ENCODE measurements at places on chromosomes 12 and 14.
A peak's percentile ranks its signal among the peaks of the same experiment; 100 is the strongest.

- no peak for DNase-seq
- H3K27ac ChIP-seq, result no peak overlapping the region
- H3K36me3 ChIP-seq, result no peaks in the 10 kb centered on the region
- H3K27me3 ChIP-seq, result peaks cover 2% of the 10 kb centered on the region
- H3K4me1 ChIP-seq, result peaks cover 15% of the 10 kb centered on the region
Observed at GRCh38 chr12:81819991-81820633, 61.0 kb upstream of the PPFIA2 start.

GRCh38 chr14:22448035-22448904, 140.8 kb downstream of the DAD1 start:
- H3K36me3 ChIP-seq, result no peaks in the 10 kb centered on the region
- H3K27ac ChIP-seq, result no peak overlapping the region
- no peaks in the 10 kb centered on the region for H3K4me1 ChIP-seq
- no peak overlapping the region for H3K4me3 ChIP-seq
- no peak for DNase-seq

- H3K27ac ChIP-seq, result no peak overlapping the region
- H3K4me1 ChIP-seq, result no peaks in the 10 kb centered on the region
- peaks cover 19% of the 10 kb centered on the region for H3K27me3 ChIP-seq
- no peak for DNase-seq
- no peak overlapping the region for H3K4me3 ChIP-seq
Observed at GRCh38 chr12:27361372-27361771, 28.7 kb downstream of the BMAL2 start.

GRCh38 chr14:75371297-75371696, 56.5 kb upstream of the JDP2 start:
- no peak for DNase-seq
- H3K27ac ChIP-seq, result no peak overlapping the region
- no peak overlapping the region for H3K4me3 ChIP-seq
- H3K27me3 ChIP-seq, result no peaks in the 10 kb centered on the region
- H3K4me1 ChIP-seq, result no peaks in the 10 kb centered on the region
- no peaks in the 10 kb centered on the region for H3K36me3 ChIP-seq

GRCh38 chr12:127681151-127681754, 585.7 kb upstream of the TMEM132C start:
- no peak overlapping the region for H3K4me3 ChIP-seq
- H3K4me1 ChIP-seq, result no peaks in the 10 kb centered on the region
- H3K36me3 ChIP-seq, result no peaks in the 10 kb centered on the region
- H3K27ac ChIP-seq, result no peak overlapping the region
- no peak for DNase-seq
- H3K27me3 ChIP-seq, result no peaks in the 10 kb centered on the region

DNA sequence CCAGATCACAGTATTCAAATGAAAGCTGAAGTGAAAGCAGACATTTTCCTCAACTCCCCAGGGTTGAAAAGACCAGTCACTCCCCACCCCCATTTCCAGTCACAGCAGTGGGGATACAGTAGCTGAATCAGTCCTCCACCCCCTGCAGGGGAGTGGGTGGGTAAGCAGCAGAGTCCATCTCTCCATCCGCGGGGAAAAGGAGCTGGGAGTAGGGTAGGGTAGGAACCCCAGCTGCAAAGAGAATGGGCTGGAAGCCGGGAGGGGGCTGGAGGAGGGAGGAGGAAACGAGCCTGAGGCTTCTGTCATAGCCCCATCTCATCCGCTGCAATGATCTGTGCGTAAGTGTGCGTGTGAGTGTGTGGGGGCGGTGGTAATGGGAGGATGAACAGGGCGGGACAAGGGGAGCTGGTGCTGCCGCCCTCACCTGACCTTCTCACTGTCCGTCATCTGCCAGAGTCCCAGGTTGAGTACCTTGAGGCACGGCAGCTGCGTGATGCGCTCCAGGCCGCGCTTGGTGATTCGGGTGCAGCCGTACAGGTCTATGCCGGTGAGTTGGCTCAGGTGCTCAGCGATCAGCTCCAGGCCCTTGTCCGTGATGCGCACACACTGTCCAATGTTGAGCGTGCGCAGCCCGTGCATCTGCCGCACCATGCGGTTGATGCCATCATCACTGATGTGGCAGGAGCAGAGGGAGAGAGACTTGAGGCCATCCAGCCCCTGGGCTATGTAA, 1.8 kb downstream of the FBXL14 start:
- no peaks in the 10 kb centered on the region for H3K27me3 ChIP-seq
- H3K4me3 ChIP-seq, result peak overlapping the region; percentile 94
- DNase-seq, result peak; percentile 89
- H3K36me3 ChIP-seq, result peaks cover 11% of the 10 kb centered on the region
- H3K4me1 ChIP-seq, result peaks cover 56% of the 10 kb centered on the region

- no peak overlapping the region for H3K4me3 ChIP-seq
- DNase-seq, result no peak
- no peaks in the 10 kb centered on the region for H3K4me1 ChIP-seq
- no peaks in the 10 kb centered on the region for H3K36me3 ChIP-seq
- H3K27ac ChIP-seq, result no peak overlapping the region
Observed at GRCh38 chr12:6180268-6181051, 19.7 kb upstream of the CD9 start.

DNA sequence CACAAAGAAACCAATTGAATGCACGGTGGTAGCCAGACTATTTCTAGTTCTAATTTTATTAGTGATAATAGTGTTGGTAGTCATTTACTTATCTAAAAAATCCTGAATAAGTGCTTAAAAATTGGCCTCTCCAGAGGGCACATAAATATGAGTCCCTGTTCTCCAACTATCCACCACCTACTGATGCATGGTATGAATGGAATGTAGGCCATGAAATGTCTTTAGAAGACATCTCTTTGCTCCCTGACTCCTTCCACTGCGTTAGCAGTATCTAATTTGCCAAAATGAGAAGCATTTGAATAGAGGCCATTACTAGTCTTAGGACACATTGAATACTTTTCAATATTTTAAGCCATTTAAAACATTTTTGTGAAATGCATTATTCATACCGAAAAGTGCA, 261.7 kb downstream of the LRFN5 start:
- H3K27ac ChIP-seq, result no peak overlapping the region
- no peaks in the 10 kb centered on the region for H3K27me3 ChIP-seq
- no peaks in the 10 kb centered on the region for H3K36me3 ChIP-seq

DNA sequence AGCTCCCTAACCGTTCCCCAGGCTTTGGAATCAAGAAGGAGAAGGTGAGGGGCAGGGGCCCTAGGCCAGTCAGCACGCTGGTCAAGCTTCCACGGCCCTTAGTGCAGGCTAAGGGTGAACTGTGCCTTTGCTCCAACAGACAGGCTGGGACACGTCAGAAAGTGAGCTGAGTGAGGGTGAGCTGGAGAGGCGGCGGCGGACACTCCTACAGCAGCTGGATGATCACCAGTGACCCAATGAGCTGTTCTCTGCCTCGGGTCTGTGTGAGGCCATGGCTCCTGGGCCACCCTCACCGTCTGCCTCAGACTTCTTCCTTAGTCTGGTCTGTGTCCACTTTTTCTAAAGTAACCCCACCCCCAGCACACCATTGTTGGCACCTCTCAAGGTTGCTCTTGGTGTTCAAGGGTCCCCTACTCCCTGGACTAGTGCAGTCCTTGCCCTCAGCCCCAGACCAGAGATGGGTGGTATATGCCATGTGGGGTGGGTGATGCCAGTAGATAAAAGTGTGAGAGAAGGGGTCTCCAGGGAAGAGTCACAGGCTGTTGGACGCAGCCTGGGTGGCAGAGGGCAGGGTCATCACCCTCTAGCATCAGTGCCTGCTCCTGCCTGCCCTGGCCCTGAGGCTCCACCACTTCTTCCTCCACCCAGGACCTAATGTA, 20.7 kb downstream of the PRPF40B start:
- no peak for DNase-seq
- H3K36me3 ChIP-seq, result peaks cover 13% of the 10 kb centered on the region
- peaks cover 28% of the 10 kb centered on the region for H3K4me1 ChIP-seq
- no peaks in the 10 kb centered on the region for H3K27me3 ChIP-seq
- H3K4me3 ChIP-seq, result no peak overlapping the region
- H3K27ac ChIP-seq, result peak overlapping the region; percentile 71

GRCh38 chr12:14795028-14795448, 8.2 kb downstream of the WBP11 start:
- H3K36me3 ChIP-seq, result peaks cover 50% of the 10 kb centered on the region
- H3K27ac ChIP-seq, result no peak overlapping the region
- DNase-seq, result no peak
- H3K27me3 ChIP-seq, result no peaks in the 10 kb centered on the region
- H3K4me3 ChIP-seq, result no peak overlapping the region
- H3K4me1 ChIP-seq, result peaks cover 6% of the 10 kb centered on the region

- no peaks in the 10 kb centered on the region for H3K4me1 ChIP-seq
- H3K36me3 ChIP-seq, result no peaks in the 10 kb centered on the region
- H3K27me3 ChIP-seq, result peaks cover 5% of the 10 kb centered on the region
- no peak overlapping the region for H3K4me3 ChIP-seq
- DNase-seq, result no peak
Observed at GRCh38 chr12:97452839-97453238, 9.8 kb upstream of the RMST start.

GRCh38 chr12:50488801-50489200, 16.0 kb upstream of the DIP2B start:
- no peak overlapping the region for H3K27ac ChIP-seq
- H3K27me3 ChIP-seq, result no peaks in the 10 kb centered on the region
- H3K4me3 ChIP-seq, result no peak overlapping the region
- DNase-seq, result no peak

DNA sequence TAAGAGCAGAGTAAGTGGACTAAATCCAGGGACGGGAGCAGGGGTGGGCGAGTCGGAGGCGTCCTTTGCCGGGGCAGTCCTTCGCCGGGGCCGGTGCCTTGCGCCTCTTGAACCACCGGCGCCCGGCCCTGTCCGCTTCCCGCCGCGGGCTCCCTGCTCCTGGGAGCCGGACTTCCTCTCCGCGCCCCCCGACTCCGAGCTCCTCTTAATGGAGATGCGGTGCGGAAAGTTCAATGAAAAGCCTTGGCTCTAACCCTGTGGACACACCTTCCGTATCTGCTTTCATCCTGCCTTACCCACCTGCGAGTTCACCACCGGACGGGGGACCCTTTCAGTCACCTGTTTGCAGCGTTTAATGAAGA, 412 bp downstream of the FGFR1OP2 start:
- peaks cover 9% of the 10 kb centered on the region for H3K36me3 ChIP-seq
- H3K27ac ChIP-seq, result peak overlapping the region; percentile 98
- peak overlapping the region; percentile 93 for H3K4me3 ChIP-seq
- H3K4me1 ChIP-seq, result peaks cover 54% of the 10 kb centered on the region
- DNase-seq, result peak; percentile 35
- no peaks in the 10 kb centered on the region for H3K27me3 ChIP-seq

DNA sequence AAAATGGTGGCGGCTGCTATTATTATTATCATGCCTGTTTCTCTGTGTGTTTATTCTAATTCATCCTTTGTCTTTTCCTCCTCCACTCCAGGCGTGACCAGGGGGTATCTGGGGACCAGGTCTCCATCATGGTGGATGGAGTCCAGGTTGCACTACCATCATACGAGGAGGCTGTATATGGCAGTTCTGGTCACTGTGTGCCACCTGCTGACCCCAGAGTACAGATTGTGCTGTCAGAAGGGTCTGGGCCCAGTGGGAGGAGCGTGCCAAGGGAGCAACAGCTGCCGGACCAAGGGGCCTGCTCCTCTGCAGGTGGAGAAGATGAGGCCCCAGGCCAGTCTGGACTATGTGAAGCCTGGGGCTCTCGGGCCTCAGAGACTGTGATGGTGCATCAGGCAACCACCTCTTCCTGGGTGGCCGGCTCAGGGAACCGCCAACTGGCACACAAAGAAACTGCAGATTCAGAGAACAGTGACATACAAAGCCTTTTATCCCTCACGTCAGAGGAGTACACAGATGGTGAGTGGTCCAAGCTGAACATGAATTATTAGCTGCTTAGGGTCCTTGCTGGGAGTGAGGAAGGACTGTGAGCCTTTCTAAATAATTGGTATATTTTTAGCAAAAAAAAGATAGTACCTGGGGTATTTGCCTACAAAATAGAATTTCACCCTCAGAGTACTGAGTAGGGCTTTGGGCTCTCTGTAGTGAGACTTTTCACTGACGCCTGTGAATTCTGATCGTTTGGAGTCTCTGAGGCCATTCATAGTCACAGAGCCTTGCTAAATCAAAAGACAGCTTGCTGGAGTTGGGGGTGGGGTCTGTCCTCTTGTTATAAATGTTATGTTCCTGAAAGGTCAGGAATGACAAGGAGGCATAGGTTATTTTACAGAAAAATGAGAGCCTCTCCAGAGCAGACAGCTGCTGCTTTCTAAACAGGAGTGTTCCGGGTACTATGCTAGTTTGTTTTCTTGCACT, 58.1 kb upstream of the SRSF5 start:
- peaks cover 33% of the 10 kb centered on the region for H3K4me1 ChIP-seq
- H3K36me3 ChIP-seq, result peaks cover 53% of the 10 kb centered on the region
- peak overlapping the region; percentile 51 for H3K27ac ChIP-seq
- DNase-seq, result peak; percentile 54
- H3K4me3 ChIP-seq, result no peak overlapping the region

DNA sequence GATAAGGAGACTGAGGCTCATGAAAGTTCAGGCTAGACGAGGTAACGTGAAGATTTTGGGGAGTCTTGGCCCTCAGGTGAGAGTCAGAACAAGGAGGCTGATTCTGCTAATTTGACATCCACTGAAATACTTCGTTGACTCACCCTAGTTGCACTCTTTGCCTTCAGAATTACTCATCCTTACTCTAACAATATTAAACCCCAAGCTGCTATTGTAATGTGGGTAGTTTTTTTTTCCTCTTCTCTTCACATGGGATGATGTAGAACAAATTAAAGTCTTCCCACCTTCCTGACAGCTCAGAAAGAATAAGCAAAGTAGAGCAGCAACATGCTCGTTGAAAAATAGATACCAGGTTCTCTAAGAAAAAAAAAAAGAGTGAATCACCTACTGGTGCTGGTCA, 22.0 kb upstream of the SRRM4 start:
- H3K4me1 ChIP-seq, result no peaks in the 10 kb centered on the region
- DNase-seq, result no peak
- no peak overlapping the region for H3K27ac ChIP-seq
- H3K36me3 ChIP-seq, result no peaks in the 10 kb centered on the region
- no peak overlapping the region for H3K4me3 ChIP-seq

DNA sequence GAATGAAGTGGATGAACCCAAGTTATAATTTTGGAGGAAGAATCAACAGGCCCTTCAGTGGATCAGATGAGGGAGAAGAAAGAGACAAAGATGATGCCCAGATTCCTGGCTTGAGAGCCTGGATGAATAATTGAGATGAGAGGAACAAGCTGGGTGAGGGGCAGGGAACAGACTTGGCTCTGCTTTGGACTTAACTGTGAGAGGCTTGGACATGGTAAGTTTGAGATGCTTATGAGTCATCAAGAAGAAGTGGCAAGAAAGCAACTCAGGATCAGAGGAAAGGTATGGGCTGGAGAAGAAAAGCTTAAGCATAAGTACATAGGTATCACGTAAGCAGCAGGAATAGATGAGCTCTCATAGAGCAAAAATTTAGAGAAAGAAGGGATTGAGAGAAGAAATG, 55.3 kb downstream of the FIGNL2 start:
- H3K4me3 ChIP-seq, result no peak overlapping the region
- H3K27me3 ChIP-seq, result no peaks in the 10 kb centered on the region
- H3K36me3 ChIP-seq, result no peaks in the 10 kb centered on the region
- DNase-seq, result no peak

- H3K27ac ChIP-seq, result no peak overlapping the region
- H3K4me1 ChIP-seq, result no peaks in the 10 kb centered on the region
- no peak overlapping the region for H3K4me3 ChIP-seq
- H3K27me3 ChIP-seq, result peaks cover 10% of the 10 kb centered on the region
- no peak for DNase-seq
- no peaks in the 10 kb centered on the region for H3K36me3 ChIP-seq
Observed at GRCh38 chr14:72165229-72165698, 233.0 kb downstream of the RGS6 start.
